ENCODE measurements at places on chromosomes 7 and 10.

DNA sequence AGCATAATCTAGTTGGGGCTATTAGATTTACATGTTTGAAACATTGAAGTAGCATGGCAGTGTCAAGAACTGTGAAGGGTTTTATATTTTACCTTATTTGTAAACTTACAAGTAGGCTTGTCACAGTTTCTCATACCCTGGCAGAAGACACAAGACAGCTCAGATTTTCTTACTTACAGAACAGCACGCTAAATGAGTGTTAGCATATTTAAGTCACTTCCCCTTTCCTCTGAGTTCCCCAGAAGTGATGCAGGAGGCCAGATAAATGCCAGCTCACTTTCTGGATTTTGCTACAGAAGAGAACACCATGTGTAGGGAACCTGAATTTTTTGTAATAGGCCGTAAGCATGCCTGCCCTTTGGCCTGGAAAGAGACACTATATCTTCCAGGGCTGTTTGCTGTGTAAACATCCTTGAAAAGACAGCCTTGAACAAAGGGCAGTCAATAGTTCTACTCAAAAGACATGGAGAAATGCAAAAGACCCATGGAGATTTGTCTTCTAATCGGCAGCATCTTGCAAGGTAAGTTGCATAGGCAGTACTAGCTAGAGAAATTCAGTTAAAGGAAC, 279.1 kb downstream of the PHF14 start:
- no peak for DNase-seq

GRCh38 chr10:21593986-21594385, 60.0 kb downstream of the MLLT10 start:
- no peak for DNase-seq

GRCh38 chr7:19728716-19729115, 19.9 kb upstream of the POLR1F start:
- no peak for DNase-seq

DNA sequence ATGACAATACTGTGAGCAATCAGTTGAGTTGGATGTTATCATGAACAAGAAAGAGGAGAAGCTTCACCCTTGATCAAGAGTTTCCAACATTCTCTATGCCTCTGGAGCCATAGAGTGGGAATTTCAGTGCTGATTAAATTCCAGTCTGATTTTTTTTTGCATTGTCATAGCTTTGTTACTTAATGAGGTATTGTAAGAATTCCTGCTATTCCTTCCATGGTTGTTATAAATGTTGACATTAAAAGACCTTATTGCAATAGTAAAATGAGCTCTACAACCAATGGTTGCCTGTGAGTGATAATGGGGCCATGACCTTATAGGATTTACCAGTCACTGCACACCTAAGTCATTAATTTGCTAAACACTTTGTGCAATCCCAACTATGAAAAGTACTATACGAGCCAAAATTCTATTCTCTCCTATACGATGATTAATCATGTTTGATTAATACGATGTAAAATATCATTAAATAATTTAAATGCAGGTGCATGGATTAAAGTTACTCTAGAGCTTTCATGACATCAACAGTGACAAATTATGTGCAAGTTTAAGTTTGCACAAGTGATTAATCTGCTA, 353.2 kb upstream of the KLF6 start:
- no peak for DNase-seq

DNA sequence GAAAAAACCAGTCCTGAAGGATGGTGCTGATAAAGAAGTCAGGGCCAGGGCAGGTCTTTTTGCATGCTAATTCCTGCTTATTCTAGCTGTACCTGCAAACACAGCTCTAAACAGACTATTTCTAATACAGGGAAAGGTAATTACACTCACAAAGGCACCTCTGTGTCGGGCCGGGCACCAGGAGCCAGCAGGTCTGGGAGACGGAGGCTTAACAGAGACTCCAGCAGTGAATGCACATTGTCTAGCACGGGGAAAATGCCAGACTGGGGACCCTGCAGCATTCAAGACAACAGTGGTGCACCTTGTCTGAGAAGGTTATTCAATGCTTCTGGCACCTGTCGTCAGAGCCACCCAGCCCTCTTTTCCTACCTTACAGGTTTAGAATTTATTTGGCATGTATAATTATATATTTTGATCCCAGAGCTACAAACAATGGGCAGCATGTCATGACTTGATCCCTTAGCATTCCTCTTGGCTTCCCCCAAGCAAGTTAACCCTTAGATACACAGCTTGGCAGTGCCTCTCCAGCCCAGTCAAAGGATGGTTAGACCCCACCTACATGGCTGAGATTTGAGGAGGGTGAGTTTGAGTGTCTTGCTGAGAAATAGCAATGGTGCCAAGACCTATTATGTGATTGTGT, 185.2 kb downstream of the SLC25A13 start:
- peak; percentile 93 for DNase-seq

DNA sequence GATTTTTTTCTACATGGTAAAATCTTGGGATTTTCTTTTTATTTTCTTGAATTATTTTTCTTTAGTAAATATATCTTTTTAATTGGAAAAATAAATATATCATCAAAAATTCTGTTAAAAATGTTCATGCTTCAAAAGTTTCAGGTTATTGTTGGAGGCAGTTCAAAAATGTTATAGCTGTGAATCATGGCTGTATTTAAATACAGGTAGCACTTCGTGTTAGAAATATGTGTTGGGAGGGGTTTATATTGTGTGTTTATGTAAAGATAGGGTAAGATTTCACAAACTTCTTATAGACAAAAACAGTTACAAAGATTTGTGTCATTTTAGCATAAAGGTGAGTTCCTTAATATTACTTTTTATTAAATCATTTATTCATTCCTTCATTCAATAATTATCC, 60.4 kb downstream of the HDAC9 start:
- DNase-seq: no peak

- DNase-seq: no peak
These were observed 125.3 kb downstream of the CUX1 start for GRCh38 chr7:101942603-101943210.

- no peak for DNase-seq
These were observed 35.3 kb downstream of the TRRAP start for GRCh38 chr7:98913612-98914011.

DNA sequence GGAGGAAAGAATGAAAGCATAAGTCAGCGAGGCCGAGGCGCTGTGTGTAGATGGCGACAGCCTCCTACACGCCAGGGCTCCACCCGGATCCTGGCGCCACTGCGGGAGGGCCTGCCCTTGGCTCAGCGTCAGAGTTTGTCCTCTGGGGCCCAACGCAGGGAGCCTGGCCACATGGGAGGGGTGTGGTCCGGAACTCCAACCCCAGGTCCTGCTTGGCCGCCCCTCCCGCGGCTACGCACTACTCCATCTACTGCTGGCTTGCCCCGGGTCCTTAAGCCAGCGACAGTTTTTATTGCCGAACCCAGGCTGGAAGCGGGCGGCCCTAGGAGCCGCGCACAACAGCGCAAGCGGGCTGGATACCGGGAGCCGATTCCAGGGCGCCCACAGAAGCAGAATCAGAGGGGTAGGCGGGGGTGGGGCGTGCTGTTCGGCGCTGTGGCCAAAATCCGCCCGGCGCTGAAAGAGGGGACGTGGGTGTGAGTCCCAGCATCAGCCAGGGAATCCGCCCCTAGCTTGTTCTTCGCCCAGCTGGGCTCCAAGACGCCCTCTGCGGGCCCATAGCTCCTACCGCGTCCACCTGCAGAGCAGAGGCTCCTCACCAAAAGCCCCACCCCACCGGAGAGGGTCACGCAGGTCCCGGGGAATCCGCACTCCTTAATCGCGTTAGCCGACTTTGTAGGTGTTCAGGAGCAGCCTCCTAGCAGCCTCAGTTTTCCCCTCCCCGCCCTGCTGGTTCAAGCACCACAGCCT, 4.5 kb downstream of the KAZALD1 start:
- DNase-seq: peak; percentile 35

GRCh38 chr10:10165415-10165814, 852.3 kb upstream of the CELF2 start:
- DNase-seq: no peak

DNA sequence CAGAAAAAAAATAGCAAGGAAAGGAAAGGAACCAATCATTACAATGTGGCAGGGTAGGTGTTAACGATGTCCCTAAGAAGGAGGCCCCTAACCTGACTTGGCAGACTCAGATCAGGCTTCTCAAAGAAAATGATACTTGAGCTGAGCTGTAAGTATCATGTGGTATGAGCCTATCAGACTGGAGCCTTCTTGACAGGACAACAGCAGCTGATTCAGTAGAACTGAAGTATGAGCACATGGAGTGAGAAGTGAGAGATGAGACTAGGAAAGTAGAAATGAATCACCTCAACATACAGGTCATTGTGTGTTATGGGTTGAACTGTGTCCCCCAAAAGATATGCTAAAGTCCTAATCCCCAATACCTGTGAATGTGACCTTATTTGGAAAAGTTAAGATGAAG, 66.3 kb downstream of the MTERF1 start:
- DNase-seq: no peak

DNA sequence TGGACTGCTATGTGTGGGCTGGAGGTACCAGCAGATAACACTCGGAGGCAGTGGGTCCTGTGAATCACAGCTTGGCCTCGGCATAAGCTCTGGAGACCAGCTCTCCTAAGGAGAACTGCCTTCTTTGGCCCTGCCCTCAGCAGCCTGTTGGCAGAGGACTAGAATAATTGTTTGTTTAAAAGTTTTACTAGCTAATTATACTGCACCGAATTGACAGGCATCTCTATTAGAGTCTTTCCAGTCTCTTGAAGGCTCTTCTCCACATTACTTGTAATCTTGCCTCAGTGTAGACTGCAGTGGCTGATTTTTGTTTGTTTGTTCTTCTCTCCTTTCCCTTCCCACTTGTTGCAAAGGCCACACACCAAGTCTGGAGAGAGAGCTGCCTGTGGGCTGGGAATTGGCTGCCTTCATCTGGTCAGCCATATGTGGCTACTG, 183.2 kb downstream of the AUTS2 start:
- no peak for DNase-seq

DNA sequence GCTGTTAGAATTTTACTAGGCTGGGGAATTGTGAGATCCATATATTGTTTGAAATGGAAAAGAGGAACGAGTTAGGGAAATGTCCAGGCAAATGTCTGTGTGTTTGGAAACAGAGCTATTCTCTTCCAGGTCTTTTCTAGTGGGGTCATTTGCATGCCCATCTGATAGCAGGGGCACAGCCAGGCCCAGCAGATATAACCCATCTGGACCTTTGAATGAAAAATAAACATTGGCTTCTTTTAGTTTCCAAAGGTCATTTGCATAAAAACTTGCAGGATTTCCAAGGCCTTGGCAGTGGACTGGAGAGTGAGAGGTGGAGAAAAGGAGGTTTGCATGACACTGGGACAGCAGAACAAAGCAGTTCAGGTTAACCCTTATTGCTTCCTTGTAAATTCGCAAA, 188.0 kb upstream of the GPR26 start:
- DNase-seq: no peak

GRCh38 chr10:22022257-22023032, 18.9 kb upstream of the DNAJC1 start:
- DNase-seq: no peak

DNA sequence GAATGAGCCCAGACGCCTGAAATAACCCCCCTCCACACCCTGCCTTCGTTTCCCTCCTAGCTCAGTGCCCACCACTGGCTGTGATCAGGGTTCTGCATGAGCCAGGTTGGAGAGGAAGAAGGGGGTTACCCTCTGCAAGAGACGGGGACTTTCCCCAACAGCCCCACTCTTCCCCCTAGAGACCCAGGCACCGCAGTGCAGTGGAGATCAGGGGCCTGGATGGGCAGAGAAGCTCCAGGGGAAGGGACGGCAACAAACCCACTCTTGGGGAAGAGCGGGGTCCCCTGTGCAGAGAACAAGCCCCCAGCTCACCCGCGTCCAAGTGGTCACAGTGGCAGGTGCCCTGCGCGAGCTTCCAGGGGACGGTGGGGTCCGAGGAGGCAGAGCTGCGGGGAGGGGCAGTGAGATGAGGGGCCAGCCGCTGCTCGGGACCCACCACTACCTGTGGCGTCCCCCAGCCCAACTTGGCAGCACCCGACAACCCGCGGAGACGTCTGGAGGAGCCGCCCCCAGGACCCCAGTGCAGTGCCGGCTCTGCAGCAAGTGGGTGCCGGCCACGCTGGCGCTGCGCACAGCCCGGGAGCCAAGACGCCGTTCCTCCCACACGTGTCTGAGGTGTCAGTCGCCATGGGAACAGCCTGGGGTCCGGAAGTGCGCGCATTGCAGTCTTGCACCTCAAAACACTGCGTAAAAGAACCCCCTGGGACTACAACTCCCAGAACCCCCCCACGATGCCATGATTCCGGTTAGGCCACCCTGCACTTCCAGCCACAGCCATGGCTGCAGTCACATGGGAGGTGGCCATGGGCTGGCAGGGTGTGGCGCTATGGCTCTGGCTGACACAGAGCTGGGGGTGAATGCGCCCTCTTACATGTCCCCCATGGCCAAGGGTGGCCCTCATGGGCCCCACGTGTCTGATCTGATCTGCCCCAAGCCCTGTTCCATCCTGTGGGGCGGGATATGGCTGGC, 45.8 kb upstream of the WIPI2 start:
- no peak for DNase-seq

DNA sequence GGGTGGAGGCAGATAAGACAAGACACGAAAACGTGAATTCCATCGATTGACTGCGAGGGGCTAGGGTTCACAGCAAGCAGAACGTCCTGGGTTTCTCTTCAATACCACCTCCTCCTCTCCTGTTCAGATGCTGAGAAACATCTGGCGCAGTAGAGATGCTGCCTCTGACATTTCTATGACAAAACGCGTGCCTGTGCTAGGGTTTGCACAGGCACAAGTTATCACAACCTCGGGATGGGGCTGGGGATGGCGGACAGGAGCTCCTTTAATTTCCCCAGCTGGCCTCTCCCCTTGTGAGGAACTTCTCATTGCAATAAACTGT, 99.8 kb upstream of the SVIL start:
- DNase-seq: no peak

GRCh38 chr10:95444792-95445191, 116.4 kb downstream of the SORBS1 start:
- no peak for DNase-seq

DNA sequence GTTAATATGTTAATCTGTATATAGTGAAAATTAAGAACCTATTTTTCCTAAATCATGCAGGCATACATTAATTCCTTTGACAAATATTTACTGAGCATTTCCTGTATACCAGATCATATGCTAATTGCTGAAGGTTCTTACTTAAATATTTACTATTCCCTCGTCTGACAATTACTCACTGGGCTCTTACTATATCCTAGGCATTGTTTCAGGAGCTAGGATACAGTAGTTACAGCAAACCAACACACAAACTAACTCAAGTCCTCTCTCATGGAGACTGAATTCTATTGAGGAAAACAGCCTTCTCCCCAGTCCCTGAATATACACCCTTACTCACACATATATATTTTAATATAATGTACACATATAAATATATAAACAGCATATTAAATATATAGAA, 786.0 kb downstream of the NRG3 start:
- DNase-seq: no peak
